PC-9 (cell line): ENCODE measurements at places on chromosomes 12 and 14. TPM values are rescaled to one million over a fixed set of nuclear protein-coding genes. Genes with fewer than 3 reads are reported as not detected.

The TRHDE gene
- total RNA-seq, result 0.15 and 0.74 TPM in 2 replicates

The CACNA1C gene
- not detected in 2 replicates for total RNA-seq

The AKAP6 gene
- total RNA-seq, result 2.8 and 3.5 TPM in 2 replicates

The KLHL33 gene
- 0.11 TPM in 1 of 2 replicates, not detected in the other for total RNA-seq

The CHGA gene
- total RNA-seq, result not detected in 2 replicates

DNA sequence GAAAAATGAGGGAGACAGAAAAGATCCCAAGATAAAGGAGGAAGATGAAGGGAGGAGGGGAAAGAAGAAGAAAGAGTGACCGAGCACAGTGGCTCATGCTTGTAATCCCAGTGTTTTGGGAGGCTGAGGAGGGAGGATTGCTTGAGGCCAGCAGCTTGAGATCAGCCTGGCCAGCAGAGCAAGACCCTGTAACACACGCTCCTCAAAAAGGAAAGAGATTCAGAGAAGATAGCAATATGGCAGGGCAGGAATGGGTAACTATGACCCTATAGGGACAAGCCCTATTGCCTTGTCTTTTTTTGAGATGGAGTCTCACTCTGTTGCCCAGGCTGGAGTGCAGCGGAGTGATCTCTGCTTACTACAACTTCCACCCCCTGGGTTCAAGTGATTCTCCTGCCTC is 116.9 kb upstream of the MAP1LC3B2 start:
- no peak for DNase-seq

- no peak for DNase-seq
Observed at GRCh38 chr12:52183971-52184370, 7.8 kb downstream of the KRT80 start.

DNA sequence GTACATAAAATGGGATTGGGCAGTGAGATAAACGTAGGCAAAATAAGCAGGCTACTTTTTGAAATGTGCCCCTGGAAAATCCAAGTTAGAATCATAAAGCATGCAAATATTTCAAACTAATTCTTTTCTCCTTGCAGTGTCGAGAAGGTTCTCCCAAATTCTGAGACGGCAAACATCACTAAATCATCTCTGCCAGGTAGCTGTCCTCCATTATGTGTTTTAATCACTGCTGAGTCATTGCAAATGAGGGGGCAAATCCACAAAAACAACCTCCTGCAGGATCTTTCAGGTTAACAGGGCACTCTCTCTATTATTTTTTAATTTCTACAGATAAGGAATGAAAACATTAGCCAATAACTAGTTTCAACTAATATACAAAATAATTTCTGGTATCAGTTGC is 63.2 kb upstream of the RIC8B start:
- no peak for DNase-seq

DNA sequence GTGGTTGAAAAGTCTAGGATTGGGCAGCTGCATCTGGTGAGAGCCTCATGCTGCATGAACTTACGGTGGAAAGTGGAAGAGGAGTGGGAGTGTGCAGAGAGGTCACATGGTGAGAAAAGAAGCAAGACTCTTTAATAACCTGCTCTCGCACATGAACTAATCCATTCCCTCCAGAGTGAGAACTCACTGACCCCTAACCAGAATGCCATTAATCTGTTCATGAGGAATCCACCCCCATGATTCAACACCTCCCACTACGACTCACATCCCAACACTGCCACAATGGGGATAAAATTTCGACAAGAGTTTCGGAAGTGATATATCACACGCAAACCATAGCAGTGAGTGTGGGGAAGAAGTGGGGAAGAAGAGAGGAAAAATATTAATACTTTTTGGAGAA is 377.4 kb downstream of the NAV3 start:
- no peak for DNase-seq

- DNase-seq, result no peak
Observed at GRCh38 chr14:20350860-20351259, 7.4 kb downstream of the PARP2 start.

- no peak for DNase-seq
Observed at GRCh38 chr14:59347915-59348314, 117.3 kb downstream of the GPR135 start.
